Activated CD8-positive, alpha-beta memory T cell treated with anti-CD3 and anti-CD28 coated beads for 1 hour (primary cell): ENCODE measurements at places on chromosomes 2 and 18.

DNA sequence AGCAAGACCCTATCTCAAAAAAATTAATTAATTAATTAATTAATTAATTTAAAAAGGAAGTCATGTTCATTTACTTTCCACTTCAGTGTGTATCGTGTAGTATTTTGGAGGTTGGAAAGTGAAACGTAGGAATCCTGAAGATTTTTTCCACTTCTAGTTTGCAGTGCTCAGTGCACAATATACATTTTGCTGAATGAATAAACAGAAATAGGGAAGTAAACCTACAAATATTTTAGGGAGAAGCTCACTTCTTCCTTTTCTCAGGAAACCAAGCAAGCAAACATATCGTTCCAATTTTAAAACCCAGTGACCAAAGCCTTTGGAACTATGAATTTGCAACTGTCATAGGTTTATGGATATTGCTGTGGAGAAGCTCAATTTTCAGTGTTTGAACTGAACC is 27.8 kb downstream of the SLC14A1 start:
- DNase-seq, result no peak

DNA sequence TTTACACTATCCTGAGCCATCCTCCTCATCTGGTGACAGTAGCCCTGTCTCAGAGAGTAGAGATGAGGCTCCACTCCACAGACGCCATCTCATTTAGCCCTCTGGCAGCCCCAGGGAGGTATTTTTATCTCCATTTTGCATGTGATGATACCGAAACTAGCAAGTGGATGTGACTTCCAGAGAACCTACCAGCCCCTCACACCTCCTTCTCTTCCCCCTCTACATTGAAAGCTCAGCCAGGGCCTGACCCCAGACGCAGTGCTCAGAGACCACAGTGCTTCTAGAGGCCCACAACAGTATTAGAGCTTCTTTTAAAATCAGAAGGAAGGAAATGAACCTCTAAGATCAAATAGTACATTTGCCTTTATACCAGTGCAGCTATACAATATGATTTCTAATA is 8.3 kb downstream of the GYPC start:
- DNase-seq, result no peak

- DNase-seq, result no peak
These were observed 593.9 kb upstream of the ZNF804A start for GRCh38 chr2:184004289-184004947.

DNA sequence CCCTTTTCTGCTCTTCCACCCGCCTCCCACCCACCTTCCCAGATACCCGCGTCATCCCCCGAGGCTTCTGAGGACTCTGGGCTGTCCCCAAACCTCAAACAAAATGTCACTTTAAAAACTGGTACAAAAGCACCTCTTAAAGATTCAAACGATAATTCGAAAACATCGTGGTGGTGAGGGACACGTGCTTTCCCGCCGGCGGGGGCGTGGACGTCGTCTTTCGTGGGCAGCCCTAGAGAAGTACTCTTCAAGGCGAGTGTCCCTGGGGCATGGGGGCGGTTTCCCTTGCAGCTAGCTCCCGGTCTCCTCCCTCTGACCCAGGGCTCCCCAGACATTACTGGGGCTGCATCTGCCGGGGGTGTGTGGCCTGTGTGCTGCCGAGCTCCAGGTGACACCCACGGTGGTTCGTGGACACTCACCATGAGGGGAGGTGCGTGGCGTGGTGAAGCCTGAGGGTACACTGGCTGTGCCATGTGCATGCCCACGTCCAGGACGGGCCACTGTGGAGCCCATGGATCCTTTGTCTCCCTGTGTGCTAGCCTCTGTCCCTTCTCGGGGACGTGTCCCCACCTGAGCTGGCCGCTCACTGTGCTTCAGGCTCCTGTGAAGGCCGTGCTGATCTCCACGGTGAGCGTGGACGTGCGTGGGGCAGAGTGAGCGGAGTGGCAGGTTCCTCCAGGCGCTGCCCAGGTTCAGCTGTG is 117.8 kb downstream of the NFATC1 start:
- no peak for DNase-seq

- no peak for DNase-seq
These were observed 209.4 kb upstream of the RASGRP3 start for GRCh38 chr2:33267043-33267442.

- no peak for DNase-seq
These were observed 106.6 kb downstream of the FHOD3 start for GRCh38 chr18:36403896-36404820.

DNA sequence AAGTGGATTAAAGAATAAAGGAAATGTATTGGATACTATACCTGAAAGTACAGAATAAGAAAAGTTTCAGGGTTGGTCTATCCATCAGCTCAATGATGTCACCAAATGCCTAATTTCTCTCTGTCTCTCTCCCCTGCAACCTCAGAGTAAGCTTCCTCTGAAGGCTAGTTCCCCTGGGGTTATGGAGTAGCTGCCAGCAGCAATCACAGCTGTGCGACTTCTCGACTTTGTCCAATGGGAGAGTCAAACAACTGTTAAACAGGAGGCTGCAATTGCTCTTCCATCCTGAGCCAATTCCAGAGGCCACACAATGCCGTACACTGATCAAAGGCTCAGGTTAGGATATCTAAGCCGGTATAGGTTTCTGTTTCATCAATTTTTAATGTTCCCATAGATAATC is 95.3 kb upstream of the FANCL start:
- no peak for DNase-seq

DNA sequence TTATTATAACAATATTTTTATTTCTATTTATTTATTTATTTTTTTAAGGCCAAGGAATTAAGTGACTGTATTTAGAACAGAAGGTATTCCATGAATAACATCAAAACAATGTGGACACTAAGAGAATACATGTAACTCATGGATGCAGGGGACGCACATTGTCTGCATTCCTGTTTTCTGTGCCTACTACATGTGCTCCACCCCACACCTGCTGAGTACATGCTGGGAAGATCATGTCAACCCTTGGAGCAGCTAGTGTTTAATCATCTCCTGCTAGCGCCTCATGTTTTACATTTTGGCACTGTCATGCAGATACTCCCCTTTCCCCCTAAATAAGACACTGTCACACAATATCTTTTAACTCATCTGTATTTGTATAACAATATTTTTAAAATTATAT is 29.3 kb downstream of the DPYSL5 start:
- DNase-seq, result no peak

GRCh38 chr2:8413589-8414135 is 268.2 kb upstream of the ID2 start:
- DNase-seq, result no peak

- no peak for DNase-seq
These were observed 60.7 kb downstream of the CDC42EP3 start for GRCh38 chr2:37610638-37611289.

DNA sequence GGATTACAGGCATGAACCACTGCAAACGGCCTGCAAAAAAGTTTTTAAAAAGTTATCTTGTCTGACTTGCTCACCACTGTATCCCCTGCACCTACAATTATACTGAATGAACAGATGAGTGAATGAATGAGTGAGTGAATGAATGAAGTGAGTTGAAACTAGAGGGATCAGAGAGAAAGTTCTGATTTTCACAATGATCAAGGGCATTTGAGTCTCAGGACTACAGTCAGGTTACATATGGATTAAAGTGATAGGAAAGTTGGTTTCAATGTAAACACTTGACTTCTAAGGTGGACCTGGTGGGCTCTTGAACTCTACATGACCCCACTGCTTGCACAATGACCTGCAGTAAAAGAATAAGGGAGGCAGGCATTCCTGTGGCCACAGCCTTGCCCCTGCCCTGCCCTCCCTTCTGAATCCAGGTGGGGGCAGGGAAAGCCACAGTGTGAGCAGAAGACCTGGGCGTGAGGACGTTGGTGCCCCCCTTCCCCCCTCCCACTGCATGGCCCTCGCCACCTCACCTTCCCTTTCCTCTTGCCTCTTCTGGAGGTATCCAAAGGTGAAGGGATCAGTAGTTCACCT is 10.7 kb downstream of the C2orf80 start:
- no peak for DNase-seq

GRCh38 chr18:27214831-27215230 is 29.7 kb upstream of the CHST9 start:
- DNase-seq, result no peak

- no peak for DNase-seq
These were observed 159.3 kb upstream of the GULP1 start for GRCh38 chr2:188132385-188132784.

GRCh38 chr2:104388296-104388695 is 465.6 kb upstream of the POU3F3 start:
- no peak for DNase-seq

GRCh38 chr2:197286805-197287595 is 23.6 kb downstream of the ANKRD44 start:
- DNase-seq, result no peak

GRCh38 chr2:25306777-25307368 is 34.9 kb downstream of the DNMT3A start:
- no peak for DNase-seq

- DNase-seq, result no peak
These were observed 40.5 kb upstream of the GAREM1 start for GRCh38 chr18:32511147-32511546.

GRCh38 chr2:83933749-83934148 is 525.3 kb downstream of the SUCLG1 start:
- no peak for DNase-seq

GRCh38 chr18:9446839-9447238 is 28.5 kb upstream of the RALBP1 start:
- no peak for DNase-seq

DNA sequence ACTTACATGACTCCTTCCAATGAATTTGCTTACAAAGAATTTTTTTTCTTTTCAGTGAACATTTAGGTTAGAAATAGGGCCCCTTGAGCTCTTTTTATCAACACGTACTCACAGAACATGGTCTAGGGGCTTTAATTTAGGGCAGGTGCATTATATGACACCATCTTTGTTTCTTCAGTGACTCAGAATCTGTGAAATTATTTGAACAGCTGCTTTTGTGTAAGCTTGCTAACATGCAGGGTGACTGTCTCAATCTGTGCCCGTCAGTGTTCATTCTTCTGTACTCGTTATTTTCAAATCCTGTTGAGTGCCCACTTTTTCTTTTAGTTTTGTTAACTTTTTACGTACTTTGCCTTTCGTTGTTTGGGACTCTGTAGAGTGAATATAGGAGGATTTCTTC is 52.8 kb upstream of the CABYR start:
- DNase-seq, result no peak

GRCh38 chr18:59372975-59373374 is 13.9 kb upstream of the LMAN1 start:
- DNase-seq, result no peak

GRCh38 chr2:7023542-7023941 is 106.3 kb downstream of the RNF144A start:
- DNase-seq, result no peak

- DNase-seq, result no peak
These were observed 68.3 kb downstream of the CRACDL start for GRCh38 chr2:98867539-98868309.

DNA sequence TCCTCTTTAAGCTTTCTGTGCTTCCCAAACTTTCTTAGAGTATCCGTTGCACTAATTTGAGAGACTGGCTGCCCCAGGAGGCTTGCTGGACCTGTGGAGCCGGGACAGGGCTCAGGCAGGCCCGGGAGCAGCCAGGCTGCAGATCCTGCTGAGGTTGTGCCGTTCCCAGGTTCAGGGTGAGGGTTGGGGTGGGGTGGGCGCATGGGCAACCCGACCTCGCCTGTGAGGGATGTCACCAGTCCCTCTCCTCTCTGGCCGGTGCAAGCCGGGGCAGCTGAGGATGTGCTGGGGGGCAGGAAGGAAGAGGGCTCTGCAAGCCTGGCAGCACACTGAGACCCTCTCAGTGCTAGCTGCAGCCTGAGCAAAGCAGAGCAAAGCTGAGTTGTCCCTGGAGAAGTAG is 57.6 kb downstream of the DYSF start:
- no peak for DNase-seq

GRCh38 chr2:39289609-39290008 is 45.8 kb upstream of the CDKL4 start:
- no peak for DNase-seq

DNA sequence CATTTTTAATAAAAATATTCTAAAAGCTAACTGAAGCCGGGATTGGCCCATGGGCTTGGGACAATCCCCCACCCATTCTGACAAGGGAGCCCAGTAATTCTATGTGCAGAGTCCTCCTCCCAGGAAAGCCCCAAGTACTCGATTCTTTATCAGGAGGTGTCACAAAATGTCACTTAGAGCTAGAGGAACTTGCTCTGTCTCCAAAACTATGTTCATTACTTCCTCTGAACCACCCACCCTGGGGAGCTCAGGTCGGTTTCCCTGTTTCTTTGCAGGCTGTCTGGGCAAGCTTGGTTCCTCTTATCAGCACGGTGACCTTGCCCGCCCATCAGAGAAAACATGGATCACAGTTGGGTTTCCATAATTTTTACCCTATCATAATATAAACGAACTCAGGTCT is 430.6 kb upstream of the ID2 start:
- no peak for DNase-seq

DNA sequence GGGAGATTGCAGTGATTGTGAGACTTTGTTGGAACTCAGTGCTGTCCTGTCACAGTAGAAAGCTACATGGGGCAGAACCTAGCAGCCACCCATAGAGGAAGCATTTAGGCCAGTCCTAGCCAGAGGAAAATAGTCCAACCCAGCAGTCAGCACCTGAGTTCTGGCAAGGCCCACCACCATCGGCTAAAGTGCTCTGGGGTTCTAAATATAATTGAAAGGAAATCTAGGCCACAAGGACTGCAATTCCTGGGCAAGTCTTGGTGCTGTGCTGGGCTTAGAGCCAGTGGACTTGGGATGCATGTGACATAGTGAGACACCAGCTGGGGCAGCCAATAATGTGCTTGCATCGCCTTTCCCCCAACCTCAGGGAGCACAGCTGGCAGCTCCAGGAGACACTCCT is 28.9 kb upstream of the ACTR2 start:
- DNase-seq, result no peak
